ENCODE measurements at places on chromosomes 4 and X. TPM values are rescaled to one million over a fixed set of nuclear protein-coding genes. Genes with fewer than 3 reads are reported as not detected.

- DNase-seq, result no peak
Observed at GRCh38 chr4:156774422-156774821, 197.2 kb downstream of the PDGFC start.

- DNase-seq, result no peak
Observed at GRCh38 chr4:133581996-133582619, 433.0 kb downstream of the PCDH10 start.

Gene PPP4R3C
- total RNA-seq, result not detected

- no peak for DNase-seq
Observed at GRCh38 chrX:110155759-110156158, 152.8 kb downstream of the TMEM164 start.

- DNase-seq, result no peak
Observed at GRCh38 chr4:152534541-152535359, 1.1 kb downstream of the FBXW7 start.

DNA sequence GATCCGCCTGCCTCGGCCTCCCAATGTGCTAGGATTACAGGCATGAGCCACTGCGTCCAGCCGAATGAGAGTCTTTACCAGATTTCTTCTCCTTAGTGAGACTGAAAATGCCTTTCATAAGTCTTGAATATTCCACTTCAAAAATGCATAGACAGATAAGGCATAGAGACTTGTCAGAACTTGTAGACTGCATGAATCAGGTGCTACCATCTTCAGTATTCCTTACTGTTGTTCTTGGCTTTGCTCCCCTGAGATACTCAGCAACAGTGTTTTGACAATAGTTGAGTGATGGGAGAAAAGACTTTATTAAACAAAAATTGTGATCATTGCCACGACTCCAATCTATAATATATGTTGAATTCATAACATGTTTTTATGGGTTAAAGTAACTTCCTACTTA, 11.0 kb downstream of the TKTL2 start:
- DNase-seq, result no peak

GRCh38 chr4:151038452-151039157, 23.5 kb upstream of the LRBA start:
- no peak for DNase-seq

Gene ATP7A
- total RNA-seq, result 15.6 TPM

Gene PCDH10
- 43.8 TPM for total RNA-seq

Gene KLHL13
- 51.2 TPM for total RNA-seq

Gene HELT
- not detected for total RNA-seq

DNA sequence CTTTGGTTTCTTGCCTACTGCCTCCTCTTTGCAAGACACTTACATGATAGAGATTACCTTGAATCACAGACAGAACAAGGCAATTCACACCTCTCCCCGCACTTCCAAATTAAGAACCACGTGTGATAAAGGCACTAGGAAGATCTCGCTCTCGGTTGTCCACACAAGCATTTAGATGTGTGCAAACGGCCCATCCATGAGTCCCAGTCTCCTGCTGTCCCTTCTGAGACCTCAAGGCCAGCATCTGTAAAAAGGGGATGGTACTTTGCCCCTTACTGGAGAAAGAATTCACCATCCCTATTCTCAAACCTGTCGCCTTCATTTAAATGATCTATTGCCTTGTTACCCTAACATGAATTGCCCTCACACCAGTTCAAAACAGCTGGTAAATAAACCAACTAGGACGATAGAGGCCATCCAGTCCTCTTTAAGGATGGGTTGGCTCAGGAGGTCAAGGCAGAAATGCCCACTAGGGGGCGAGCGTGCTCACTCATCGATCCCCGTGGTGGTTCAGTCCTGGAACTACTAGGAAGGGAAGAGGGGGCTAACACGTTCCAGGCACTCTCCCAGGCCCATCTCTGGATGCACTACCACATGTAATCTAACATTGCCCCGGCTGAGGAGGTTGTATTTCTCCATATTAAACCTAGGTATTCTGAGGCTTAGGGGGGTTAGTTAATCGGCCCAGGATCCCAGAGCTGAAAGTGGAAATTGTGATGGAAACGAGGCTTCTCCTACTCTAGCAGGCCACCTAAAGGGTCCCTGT, 95.8 kb downstream of the DHX15 start:
- peak; percentile 53 for DNase-seq

Gene SH3RF1
- total RNA-seq, result 8.1 TPM

GRCh38 chrX:84175958-84176357, 12.0 kb downstream of the RPS6KA6 start:
- DNase-seq, result no peak

Gene P2RY4
- total RNA-seq, result 0.16 TPM

Gene RNF212
- total RNA-seq, result 1.1 TPM

Gene CYTL1
- 0.94 TPM for total RNA-seq

DNA sequence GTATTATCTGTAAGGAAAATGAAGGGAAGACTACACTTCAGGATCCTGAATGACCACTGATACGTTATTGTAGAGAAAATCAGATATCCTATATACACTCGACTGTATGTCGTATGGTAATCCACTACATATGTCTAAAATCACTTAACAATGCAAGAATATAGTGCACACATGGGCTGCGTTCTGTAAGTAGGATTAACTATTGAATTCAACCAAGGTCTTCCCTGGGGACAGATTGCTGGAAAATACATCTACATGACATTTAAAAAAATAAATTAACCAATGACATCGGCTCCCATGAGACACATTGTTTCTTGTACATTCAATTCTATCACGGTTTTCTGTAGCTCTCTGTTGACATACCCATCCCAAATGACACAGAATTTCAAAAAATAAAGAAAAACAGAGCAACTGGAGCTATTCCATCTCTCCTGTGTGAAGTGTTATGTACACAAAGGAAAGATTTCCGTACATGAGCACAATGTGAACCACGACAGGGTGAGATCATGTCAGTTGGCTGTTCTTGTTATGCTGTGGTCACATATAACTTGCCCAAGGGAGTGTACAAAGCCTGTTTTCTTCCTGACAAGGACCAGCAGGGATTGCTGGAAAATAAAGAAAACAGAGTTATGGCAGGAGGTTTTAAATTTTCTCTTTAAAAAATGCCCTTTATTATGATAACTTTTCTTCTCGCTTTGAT, 6.1 kb downstream of the ENOX2 start:
- DNase-seq, result no peak

Gene GPR34
- total RNA-seq, result 23.4 TPM

Gene PAGE3
- total RNA-seq, result not detected

GRCh38 chr4:110087070-110087708, 111.2 kb downstream of the ELOVL6 start:
- no peak for DNase-seq

- DNase-seq, result no peak
Observed at GRCh38 chr4:186839122-186840037, 115.7 kb upstream of the FAT1 start.

DNA sequence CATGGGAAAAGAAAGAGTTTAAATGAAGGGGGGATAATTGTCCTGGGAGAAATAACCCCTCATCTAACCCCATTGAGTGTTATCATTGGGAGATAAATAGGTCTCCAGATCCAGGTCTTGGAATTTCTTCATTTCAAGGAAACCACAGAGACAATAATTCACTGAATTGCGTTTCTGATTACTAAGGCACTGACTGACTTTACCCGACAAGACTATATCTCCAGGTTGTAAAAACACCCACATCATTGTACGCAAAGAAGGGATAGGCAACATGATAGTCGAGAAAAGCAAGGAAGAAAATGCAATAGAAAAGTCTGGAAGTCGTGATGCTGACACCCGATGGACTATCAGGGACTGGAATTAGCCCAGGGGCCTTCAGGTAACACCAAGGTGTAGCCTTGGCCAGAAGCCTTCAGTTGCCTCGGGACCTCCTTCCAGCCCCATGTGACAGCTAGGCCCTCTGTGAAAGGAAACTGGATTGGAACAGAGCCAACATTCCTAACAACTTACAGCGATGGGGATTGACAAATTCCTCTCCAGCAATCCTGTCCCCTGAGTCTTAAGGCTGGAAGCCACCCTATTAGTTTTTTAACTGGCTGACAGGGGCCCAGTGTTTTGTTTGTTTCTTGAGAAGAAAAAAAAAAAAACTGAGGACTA, 46.5 kb upstream of the RAB9B start:
- DNase-seq, result no peak

DNA sequence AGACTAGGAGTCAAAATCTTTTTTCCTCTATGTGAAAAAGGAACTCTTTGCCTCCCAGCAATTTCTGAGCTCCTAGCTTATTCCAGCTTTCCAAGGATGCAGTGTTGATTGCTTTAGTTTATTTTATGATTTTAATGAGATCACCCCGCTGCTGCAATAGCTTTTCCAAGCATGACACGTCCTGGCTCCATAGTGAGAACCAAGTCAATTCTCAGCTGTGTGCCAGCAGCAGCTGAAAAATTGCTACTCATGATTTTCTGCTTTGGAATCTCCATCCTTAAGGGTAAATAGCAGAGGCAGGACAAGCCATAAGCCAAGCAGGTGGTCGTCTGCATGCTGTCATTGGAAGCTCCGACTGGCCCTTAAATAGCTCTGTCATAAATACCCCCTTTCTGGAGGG, 64.5 kb downstream of the FTHL17 start:
- DNase-seq, result no peak

GRCh38 chrX:39760930-39761329, 336.8 kb downstream of the BCOR start:
- no peak for DNase-seq

Gene USP17L20
- not detected for total RNA-seq

Gene TCEAL2
- 18.7 TPM for total RNA-seq

Gene KIT
- 33.4 TPM for total RNA-seq

GRCh38 chr4:80486603-80487002, 151.1 kb downstream of the CFAP299 start:
- no peak for DNase-seq

DNA sequence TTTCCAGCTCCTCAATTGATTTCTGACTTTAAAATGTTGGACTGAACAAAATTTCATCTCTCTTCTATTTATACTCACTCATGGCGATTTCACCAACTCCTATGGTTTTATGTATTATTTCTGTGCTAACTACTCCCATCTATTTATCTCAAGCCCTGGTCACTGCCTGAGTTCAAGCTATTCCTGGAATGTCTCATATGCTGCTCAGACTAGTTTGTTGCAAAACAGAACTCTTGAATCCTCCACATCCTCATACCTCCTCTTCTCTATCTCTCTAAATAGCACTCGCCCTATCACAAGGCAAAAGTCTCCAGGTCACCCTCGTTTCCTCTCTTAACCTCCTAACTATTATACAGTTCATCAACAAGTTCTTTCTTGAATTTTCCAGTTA, 19.0 kb upstream of the DDX60 start:
- no peak for DNase-seq

Gene STATH
- total RNA-seq, result not detected

- DNase-seq, result no peak
Observed at GRCh38 chr4:19047279-19047880, 1025.8 kb upstream of the LCORL start.

Gene GAGE12J
- not detected for total RNA-seq

DNA sequence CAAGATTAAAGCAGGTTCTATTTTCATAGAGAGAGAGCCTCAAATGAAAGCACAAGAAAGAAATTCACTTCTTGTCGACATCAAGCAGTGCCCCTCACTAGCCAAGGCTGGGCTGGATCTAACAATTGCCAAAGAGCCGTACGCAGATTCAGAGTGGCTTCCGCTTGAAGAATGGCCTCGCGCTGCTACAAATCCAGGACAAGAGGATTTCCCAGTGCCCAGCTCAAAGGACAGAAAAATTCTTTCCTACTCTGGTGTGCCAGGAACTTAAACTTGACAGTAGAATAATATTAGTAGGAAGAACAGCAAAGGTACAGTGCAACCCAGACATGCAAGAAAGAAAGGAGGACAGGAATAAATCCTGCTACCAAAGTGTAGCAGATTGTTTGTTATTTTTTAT, 56.5 kb upstream of the PPARGC1A start:
- DNase-seq, result no peak

DNA sequence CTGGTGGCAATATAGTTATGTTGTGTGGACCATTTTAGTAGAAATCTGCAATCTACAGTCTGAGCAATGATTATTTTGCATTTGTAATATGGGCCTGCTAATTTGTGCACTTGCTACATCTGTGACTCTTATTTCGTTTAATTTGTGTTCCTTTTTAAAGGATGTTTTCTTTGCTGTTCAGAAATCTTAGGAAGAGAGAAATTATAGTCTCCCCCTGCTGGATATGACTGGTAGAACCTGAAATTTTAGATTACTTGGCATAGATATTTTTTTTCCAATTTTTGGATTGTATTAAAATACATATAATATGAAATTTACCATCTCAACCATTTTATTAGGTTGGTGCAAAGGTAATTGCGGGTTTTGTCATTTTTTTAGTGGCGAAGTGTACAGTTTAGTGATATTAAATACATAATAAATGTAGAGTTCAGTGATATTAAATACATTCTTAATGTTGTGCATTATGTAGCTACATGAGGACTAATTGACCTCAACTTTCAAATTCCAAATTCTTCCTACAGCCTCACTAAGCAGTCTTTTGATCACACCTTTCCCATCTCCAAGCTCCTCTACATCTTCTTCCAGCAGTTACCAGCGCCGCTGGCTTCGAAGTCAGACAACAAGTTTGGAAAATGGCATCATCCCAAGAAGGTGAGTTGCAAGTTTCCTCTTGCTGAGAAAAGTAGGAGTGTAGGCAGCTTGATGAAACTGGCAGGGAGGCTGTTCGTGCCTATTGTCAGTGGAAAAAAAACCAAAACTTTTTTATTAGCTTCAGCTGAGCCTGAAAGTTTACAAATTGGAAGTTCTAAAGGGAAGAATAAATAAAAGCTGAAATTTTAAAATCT, 82.2 kb downstream of the FNIP2 start:
- no peak for DNase-seq

Gene ATOH1
- total RNA-seq, result not detected

Gene PRMT9
- 16.7 TPM for total RNA-seq

Gene TKTL1
- total RNA-seq, result 2.5 TPM

- no peak for DNase-seq
Observed at GRCh38 chrX:21723084-21723483, 34.8 kb downstream of the SMPX start.

Gene SPANXD
- not detected for total RNA-seq

Gene CENPI
- total RNA-seq, result 7.0 TPM

GRCh38 chr4:17618926-17619325, 4.5 kb downstream of the MED28 start:
- DNase-seq, result no peak
